Temporal lobe (tissue), 4 donors: ENCODE measurements at places on chromosomes 3 and 15. TPM values are rescaled to one million over a fixed set of nuclear protein-coding genes. Genes with fewer than 3 reads are reported as not detected.

SHF gene
- total RNA-seq: 46.7 TPM

KIF15 gene
- 6.4 TPM for total RNA-seq

HGD gene
- total RNA-seq: 0.98 TPM

C3orf20 gene
- total RNA-seq: not detected

ELL3 gene
- 2.2 TPM for total RNA-seq

TNFAIP8L3 gene
- 1.7 TPM for total RNA-seq

CLDN18 gene
- under 0.01 TPM for total RNA-seq

SNURF gene
- total RNA-seq: 18.2 TPM

MESP1 gene
- 2.0 TPM for total RNA-seq

CHRD gene
- total RNA-seq: 8.6 TPM

GOLGA8J gene
- not detected for total RNA-seq

ATP2B2 gene
- total RNA-seq: 76.2 TPM

ESYT3 gene
- 0.74 TPM for total RNA-seq

ABHD5 gene
- 17.2 TPM for total RNA-seq

EXOSC7 gene
- total RNA-seq: 20.4 TPM

CAMK2N2 gene
- total RNA-seq: 3.0 TPM

TTLL13 gene
- total RNA-seq: under 0.01 TPM

AP3B2 gene
- total RNA-seq: 45.7 TPM

ATP8B4 gene
- total RNA-seq: 4.4 TPM

FBXL22 gene
- 0.74 TPM for total RNA-seq

THRB gene
- 54.1 TPM for total RNA-seq

C3orf62 gene
- 7.4 TPM for total RNA-seq

SST gene
- 17.9 TPM for total RNA-seq

CAMP gene
- not detected for total RNA-seq

EHHADH gene
- total RNA-seq: 1.7 TPM

ITIH1 gene
- not detected for total RNA-seq

NSUN3 gene
- 27.8 TPM for total RNA-seq

SYNM gene
- total RNA-seq: 14.0 TPM

FAH gene
- total RNA-seq: 1.5 TPM

TBCCD1 gene
- total RNA-seq: 20.2 TPM

CERS3 gene
- 0.74 TPM for total RNA-seq

SLC9C1 gene
- 0.25 TPM for total RNA-seq
